ENCODE measurements at places on chromosomes 4 and X.

GRCh38 chr4:87258677-87259076 lies 38.3 kb upstream of the KLHL8 start:
- no peak overlapping the region for H3K4me3 ChIP-seq
- no peak overlapping the region for H3K27ac ChIP-seq
- no peak for DNase-seq
- H3K36me3 ChIP-seq = no peaks in the 10 kb centered on the region

DNA sequence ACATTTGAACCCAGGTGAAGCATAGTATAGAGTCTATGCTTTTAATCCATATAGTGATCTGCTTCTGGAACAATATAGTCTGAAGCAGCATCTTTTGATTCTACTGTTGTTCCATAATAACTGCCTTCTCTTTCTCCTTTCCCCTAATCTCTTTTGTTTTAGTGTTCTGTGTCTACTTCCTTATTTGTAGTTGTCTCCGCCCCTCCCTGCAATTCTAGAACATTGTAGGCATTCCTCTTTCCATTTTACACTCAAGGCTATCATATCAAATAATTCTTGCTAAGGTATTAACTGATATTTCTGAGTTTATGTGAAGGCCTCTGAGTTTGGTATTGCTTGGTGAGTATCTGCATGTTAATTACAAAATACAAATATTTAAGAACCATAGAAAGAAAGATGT lies 11.6 kb downstream of the BLTP1 start:
- no peak for DNase-seq
- H3K4me1 ChIP-seq = peaks cover 20% of the 10 kb centered on the region
- peak overlapping the region; percentile 37 for H3K27ac ChIP-seq
- no peaks in the 10 kb centered on the region for H3K27me3 ChIP-seq
- no peak overlapping the region for H3K4me3 ChIP-seq
- H3K36me3 ChIP-seq = no peaks in the 10 kb centered on the region

DNA sequence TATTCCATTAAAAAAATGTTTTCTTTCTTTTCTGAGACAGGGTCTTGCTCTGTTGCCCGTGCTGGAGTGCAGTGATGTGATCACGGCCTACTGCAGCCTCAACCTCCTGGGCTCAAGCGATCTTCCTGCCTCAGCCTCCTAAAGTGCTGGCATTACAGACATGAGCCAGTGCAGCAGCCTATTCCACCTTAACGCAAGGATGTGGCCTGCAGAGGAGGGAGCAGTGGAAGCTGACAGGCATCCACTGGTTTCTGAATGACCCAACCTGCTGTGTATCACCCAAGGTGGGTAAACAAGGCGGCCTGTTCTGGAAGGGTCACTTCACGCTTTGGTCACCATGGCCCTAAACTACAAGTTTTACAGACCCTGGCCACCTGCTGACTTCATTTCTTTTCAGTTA lies 60.8 kb downstream of the ACOX3 start:
- H3K4me1 ChIP-seq = peaks cover 4% of the 10 kb centered on the region
- no peak for DNase-seq
- no peaks in the 10 kb centered on the region for H3K36me3 ChIP-seq
- H3K27me3 ChIP-seq = no peaks in the 10 kb centered on the region

GRCh38 chr4:76513482-76513881 lies 78.5 kb downstream of the SHROOM3 start:
- H3K4me1 ChIP-seq = peaks cover 10% of the 10 kb centered on the region
- no peak overlapping the region for H3K27ac ChIP-seq
- no peaks in the 10 kb centered on the region for H3K27me3 ChIP-seq
- H3K4me3 ChIP-seq = no peak overlapping the region

DNA sequence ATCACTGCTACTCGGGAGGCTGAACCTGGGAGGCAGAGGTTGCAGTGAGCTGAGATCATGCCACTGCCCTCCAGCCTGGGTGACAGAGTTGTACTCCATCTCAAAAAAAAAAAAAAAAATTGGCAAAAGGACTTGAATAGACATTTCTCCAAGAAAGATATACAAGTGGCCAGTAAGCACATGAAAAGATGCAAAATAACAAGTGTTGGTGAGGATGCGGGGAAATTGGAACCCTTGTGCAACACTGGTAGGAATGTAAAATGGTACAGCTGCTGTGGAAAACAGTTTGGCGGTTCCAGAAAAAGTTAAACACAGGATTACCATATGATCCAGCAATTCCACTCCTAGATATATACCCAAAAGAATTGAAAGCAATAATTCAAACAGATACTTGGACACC lies 19.4 kb downstream of the RBM10 start:
- H3K27ac ChIP-seq = no peak overlapping the region
- no peak for DNase-seq
- no peak overlapping the region for H3K4me3 ChIP-seq
- H3K4me1 ChIP-seq = no peaks in the 10 kb centered on the region
- H3K27me3 ChIP-seq = no peaks in the 10 kb centered on the region

GRCh38 chr4:43547561-43547960 lies 655.0 kb downstream of the GRXCR1 start:
- no peaks in the 10 kb centered on the region for H3K36me3 ChIP-seq
- H3K27me3 ChIP-seq = no peaks in the 10 kb centered on the region
- H3K4me3 ChIP-seq = no peak overlapping the region
- no peak for DNase-seq
- H3K4me1 ChIP-seq = no peaks in the 10 kb centered on the region

DNA sequence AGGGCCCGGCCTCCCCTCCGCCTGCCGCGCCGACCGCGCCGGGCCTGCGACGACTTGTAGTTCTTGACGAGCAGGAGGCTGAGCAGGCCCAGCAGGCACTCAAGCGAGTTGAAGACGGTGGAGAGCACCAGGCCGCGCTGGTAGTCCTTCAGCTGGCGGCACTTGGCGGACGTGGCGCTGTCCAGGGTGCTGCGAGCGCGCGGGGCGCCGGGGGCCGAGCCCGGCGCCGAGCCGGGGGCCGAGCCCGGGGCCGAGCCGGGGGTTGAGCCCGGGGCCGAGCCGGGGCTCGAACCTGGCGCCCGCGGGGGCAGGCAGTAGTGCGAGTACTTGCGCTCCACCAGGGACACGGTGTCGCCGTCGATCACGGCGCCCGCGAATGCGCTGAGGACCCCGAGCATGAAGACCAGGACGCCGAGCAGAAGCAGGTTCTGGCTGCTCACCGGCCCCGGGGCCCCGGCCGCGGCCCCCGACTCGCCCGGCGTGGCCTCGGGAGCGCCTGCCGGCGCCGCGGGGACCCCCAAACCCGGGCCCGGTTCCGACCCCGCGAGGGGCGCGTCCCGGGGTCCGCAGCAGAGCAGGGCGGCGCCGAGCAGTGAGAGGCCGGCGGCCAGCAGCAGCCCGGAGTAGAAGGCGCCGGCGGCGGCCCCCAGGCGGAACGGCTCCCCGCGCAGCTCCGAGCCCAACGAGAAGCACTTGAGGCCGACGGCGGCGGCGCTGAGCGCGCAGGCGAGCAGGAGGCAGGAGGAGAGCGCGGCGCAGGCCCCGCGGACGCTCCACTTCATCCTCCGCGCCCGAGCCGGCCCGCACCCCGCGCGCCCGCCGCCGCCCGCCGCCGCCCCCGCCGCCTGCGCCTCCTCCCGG lies 584 bp downstream of the TMEM271 start:
- no peak overlapping the region for H3K27ac ChIP-seq
- H3K4me1 ChIP-seq = peaks cover 13% of the 10 kb centered on the region

- no peak for DNase-seq
- H3K27me3 ChIP-seq = no peaks in the 10 kb centered on the region
- H3K4me1 ChIP-seq = no peaks in the 10 kb centered on the region
- no peak overlapping the region for H3K27ac ChIP-seq
These were observed 78.7 kb downstream of the CLNK start for GRCh38 chr4:10605746-10606482.

GRCh38 chr4:144347121-144347520 lies 206.6 kb upstream of the GYPA start:
- H3K36me3 ChIP-seq = no peaks in the 10 kb centered on the region
- DNase-seq = no peak
- H3K4me3 ChIP-seq = no peak overlapping the region
- no peak overlapping the region for H3K27ac ChIP-seq
- no peaks in the 10 kb centered on the region for H3K4me1 ChIP-seq

- peaks cover 63% of the 10 kb centered on the region for H3K27me3 ChIP-seq
- H3K4me3 ChIP-seq = peak overlapping the region; percentile 63
- H3K27ac ChIP-seq = no peak overlapping the region
These were observed 579 bp upstream of the GABRA2 start for GRCh38 chr4:46390355-46391058.

GRCh38 chr4:124686279-124686678 lies 26.3 kb downstream of the ANKRD50 start:
- no peak overlapping the region for H3K4me3 ChIP-seq
- peaks cover 5% of the 10 kb centered on the region for H3K4me1 ChIP-seq
- H3K36me3 ChIP-seq = no peaks in the 10 kb centered on the region
- no peak for DNase-seq

DNA sequence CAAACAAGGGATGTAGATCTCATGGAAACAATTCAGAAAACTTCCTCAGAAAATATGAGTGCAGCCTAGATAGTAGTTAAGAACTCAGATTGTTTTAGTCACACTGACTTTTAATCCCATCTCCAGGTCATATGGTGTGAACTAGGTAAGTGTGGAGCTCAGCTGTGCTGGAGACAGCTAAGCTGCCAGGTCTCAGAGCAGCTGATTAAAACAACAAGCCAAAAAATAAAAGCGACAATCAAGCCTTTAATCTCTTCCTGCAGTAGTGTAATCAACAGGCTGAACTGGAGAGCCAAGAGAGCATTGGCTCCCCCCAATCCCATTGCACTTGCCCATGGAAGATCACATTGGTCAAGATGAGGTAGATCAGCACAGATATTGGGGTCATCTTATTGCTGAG lies 98.3 kb upstream of the ATOH1 start:
- no peak overlapping the region for H3K27ac ChIP-seq
- H3K36me3 ChIP-seq = no peaks in the 10 kb centered on the region

GRCh38 chrX:138754861-138755260 lies 43.3 kb upstream of the FGF13 start:
- H3K27ac ChIP-seq = no peak overlapping the region
- no peak for DNase-seq
- H3K27me3 ChIP-seq = no peaks in the 10 kb centered on the region
- H3K4me3 ChIP-seq = no peak overlapping the region
- no peaks in the 10 kb centered on the region for H3K36me3 ChIP-seq

GRCh38 chrX:6225288-6225910 lies 3.3 kb downstream of the NLGN4X start:
- H3K4me1 ChIP-seq = no peaks in the 10 kb centered on the region
- no peaks in the 10 kb centered on the region for H3K36me3 ChIP-seq
- peaks cover 13% of the 10 kb centered on the region for H3K27me3 ChIP-seq
- H3K4me3 ChIP-seq = no peak overlapping the region
- no peak for DNase-seq

GRCh38 chrX:149302705-149303104 lies 202.4 kb downstream of the IDS start:
- no peak overlapping the region for H3K27ac ChIP-seq
- H3K27me3 ChIP-seq = no peaks in the 10 kb centered on the region
- no peaks in the 10 kb centered on the region for H3K36me3 ChIP-seq
- H3K4me1 ChIP-seq = no peaks in the 10 kb centered on the region
- DNase-seq = no peak

GRCh38 chrX:15128861-15129260 lies 141.0 kb downstream of the ASB9 start:
- DNase-seq = no peak
- H3K4me3 ChIP-seq = no peak overlapping the region
- H3K4me1 ChIP-seq = no peaks in the 10 kb centered on the region
- peak overlapping the region; percentile 34 for H3K27ac ChIP-seq
- no peaks in the 10 kb centered on the region for H3K27me3 ChIP-seq

DNA sequence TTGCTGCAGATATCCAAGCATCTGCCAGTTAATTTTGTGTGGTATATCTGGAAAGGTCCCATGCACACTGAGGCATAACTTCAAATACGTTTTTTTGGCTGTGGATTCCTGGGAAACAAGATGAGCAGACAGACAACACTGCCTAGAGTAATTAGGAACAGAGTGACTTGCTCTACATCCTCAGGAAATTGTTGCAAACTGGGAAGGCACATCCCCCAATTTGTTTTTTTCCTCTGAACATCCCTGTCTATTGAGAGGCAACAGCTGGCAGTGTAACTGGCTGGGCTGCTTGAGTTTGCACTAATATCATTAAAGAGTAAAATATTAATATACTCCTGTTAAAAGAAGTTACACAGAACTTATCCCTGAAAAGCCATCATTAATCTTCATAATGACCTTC lies 207.7 kb upstream of the SLIT2 start:
- H3K4me3 ChIP-seq = no peak overlapping the region
- H3K4me1 ChIP-seq = no peaks in the 10 kb centered on the region
- DNase-seq = no peak
- no peaks in the 10 kb centered on the region for H3K36me3 ChIP-seq

DNA sequence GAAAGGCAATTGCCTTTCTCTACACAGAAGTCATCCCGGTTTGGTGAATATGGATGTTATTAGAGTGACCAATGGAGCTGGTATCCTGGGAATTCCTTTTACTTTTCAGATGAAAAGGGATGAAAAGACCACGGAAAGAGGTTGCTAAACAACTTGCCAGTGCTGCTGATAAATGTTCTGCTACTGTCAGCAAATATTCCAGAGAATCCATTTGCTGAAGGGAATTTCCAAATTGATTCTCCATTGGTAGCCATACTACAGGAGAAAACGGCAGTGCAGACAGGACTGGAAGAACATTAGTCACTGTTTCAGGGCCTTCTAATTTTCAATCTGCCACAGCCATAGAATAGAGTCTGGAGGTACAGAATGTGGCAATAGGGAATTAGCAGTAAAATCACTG lies 451.5 kb downstream of the PCDH11X start:
- H3K36me3 ChIP-seq = no peaks in the 10 kb centered on the region
- H3K27ac ChIP-seq = no peak overlapping the region
- no peaks in the 10 kb centered on the region for H3K27me3 ChIP-seq
- H3K4me3 ChIP-seq = no peak overlapping the region
- no peak for DNase-seq
- no peaks in the 10 kb centered on the region for H3K4me1 ChIP-seq

GRCh38 chr4:145840162-145840768 lies 98.4 kb downstream of the ZNF827 start:
- H3K4me3 ChIP-seq = no peak overlapping the region
- DNase-seq = no peak
- H3K4me1 ChIP-seq = peaks cover 4% of the 10 kb centered on the region
- no peak overlapping the region for H3K27ac ChIP-seq
